OCI-LY7 (cell line): ENCODE measurements at places on chromosomes 5 and 9.

GRCh38 chr9:134834217-134834956 lies 46.2 kb upstream of the FCN2 start:
- no peak for DNase-seq

DNA sequence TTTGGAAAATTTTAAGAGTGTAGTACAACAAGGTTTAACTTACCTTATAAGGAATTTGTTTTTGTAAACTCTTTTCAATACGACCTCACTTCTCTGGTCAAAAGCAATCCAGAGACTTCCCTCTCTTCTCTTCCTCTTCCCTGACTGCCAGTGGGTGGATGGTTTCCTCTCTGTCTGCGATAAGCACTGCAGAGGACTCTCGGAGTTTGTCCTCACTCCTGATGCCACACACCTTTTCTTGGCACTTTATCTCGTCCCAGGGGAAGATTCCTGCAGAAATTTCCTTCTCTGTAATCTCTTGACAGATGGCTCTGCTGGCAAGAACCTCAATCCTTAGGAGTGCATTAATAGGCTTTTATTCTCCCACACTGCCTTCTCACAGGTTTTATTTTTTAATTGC lies 641.6 kb downstream of the NR2F1-AS1 start:
- DNase-seq, result no peak

DNA sequence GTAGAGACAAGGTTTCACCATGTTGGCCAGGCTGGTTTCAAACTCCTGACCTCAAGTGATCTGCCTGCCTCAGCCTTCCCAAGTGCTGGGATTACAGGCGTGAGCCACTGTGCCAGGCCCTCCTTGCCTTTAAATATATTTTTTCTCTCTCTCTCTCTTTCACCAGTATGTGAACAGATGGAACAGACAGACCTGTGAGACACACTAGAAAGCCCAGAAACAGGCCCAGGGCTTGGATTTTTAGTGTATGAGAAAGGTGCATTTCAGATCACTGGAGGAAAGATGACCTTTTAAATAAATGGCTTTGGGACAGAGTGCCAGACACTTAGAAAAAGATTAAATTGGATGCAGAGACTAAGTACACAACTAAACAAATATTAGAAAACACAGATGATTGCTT lies 3.1 kb downstream of the RASGEF1C start:
- no peak for DNase-seq

- no peak for DNase-seq
These were observed 29.5 kb upstream of the NFIB start for GRCh38 chr9:14343261-14344031.

GRCh38 chr5:138024117-138024516 lies 8.8 kb downstream of the FAM13B start:
- DNase-seq, result no peak

- no peak for DNase-seq
These were observed 22.0 kb downstream of the CCNH start for GRCh38 chr5:87390576-87391199.

GRCh38 chr9:90975781-90976538 lies 174.3 kb downstream of the SYK start:
- no peak for DNase-seq

GRCh38 chr9:127550751-127551150 lies 61.3 kb upstream of the STXBP1 start:
- DNase-seq, result no peak

- no peak for DNase-seq
These were observed 74.7 kb downstream of the TMEM161B start for GRCh38 chr5:88193896-88194295.

GRCh38 chr9:126228781-126229444 lies 97.7 kb upstream of the MVB12B start:
- peak; percentile 55 for DNase-seq

DNA sequence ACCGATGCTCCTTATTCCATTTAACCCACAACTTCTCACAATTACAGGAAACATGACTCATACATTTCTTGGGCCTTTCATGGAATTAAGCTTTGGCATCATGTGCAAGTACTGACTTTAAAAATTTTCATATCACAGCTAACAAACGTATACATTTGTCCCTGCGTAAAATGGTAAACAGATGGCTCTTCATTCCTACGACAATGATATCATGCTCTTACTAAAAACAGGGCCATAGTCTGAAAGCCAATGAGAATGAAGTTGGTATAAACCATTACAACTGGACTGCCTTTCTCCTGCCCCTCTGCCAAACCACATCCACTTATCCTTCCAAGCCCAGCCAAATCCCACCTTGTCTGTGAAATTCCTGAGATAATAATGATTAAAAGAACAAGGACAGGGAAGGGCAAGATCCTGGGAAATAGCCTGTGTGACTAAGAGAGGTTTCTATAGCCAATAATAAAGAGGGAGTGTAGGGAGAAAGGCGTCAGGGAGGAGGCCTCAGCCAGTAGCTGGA lies 44.9 kb upstream of the ZNF366 start:
- DNase-seq, result no peak

DNA sequence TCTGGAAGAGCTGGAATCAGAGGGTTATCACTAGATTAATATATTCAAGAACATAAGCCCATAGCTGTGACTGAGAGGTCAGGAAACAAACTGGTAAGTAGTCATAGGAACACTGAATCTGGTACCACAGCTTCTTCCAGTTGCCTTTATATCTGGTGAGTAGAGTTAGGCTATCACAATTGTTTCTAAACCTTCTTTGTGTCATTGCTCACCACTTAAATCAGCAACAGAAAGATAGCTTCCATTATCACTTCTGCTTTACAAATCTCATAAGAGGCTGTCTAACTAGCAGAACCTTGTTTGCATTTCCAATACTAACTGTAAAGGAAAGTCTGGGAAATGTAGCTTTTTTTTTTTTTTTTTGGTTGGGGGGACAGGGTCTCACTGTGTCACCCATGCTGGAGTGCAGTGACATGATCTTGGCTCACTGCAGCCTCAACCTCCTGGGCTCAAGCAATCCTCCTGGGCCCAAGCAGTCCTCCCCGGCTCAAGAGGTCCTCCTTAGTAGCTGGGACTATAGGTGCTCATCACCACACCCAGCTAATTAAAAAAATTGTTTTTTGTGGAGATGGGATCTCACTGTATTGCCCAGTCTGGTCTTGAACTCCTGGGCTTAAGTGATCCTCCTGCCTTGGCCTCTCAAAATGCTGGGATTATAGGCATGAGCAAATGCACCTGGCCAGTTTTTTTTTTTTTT lies 22.0 kb downstream of the CDC42SE2 start:
- no peak for DNase-seq

- DNase-seq, result no peak
These were observed 56.1 kb downstream of the MTREX start for GRCh38 chr5:55363856-55364255.

DNA sequence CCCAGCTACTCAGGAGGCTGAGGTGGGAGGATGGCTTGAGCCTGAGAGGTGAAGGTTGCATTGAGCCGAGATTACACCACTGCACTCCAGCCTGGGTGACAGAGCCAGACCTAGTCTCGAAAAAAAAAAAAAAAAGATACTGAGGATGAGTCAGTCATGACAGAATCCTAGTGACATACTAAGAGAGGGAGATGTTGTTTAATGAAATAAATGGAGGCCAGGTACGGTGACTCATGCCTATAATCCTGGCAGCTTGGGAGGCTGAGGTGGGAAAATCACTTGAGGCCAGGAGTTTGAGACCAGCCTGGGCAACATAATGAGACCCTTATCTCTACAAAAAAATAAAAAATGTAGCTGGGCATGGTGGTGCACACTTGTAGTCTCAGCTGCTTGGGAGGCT lies 107.2 kb downstream of the ZFAND5 start:
- DNase-seq, result no peak

- DNase-seq, result peak; percentile 64
These were observed 2.5 kb upstream of the WHRN start for GRCh38 chr9:114507726-114508125.

- no peak for DNase-seq
These were observed 287.5 kb downstream of the SMARCA2 start for GRCh38 chr9:2302606-2303005.

GRCh38 chr9:3458806-3459475 lies 66.9 kb downstream of the RFX3 start:
- DNase-seq, result no peak

GRCh38 chr5:68479524-68479923 lies 264.0 kb downstream of the PIK3R1 start:
- DNase-seq, result no peak

- no peak for DNase-seq
These were observed 37.5 kb downstream of the NUP214 start for GRCh38 chr9:131162886-131163285.

GRCh38 chr5:170142196-170142595 lies 36.5 kb downstream of the FOXI1 start:
- DNase-seq, result no peak

GRCh38 chr5:173612948-173613347 lies 3.5 kb downstream of the BOD1 start:
- no peak for DNase-seq
